ENCODE measurements at places on chromosomes 6 and 20.

GRCh38 chr6:38818691-38819090 is 103.6 kb downstream of the DNAH8 start:
- DNase-seq, result no peak

DNA sequence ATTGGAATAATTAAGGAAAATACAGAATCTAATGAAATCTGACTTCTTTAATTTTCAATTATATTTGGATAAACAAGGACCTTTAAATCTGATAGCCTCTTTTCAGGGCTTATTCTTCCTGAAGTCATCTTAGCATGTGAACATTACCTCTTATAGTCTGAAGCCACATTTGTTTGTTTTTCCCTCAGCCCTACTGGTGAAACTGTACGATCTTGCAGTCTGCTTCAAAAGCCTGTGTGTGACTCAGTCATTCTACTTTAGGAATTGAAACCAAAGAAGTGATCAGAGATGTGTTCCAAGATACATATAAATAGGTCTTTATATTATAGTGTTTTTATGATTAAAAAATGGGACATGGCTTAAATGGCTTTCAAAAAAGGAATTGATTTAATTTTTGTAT is 67.5 kb downstream of the MACROD2 start:
- DNase-seq, result no peak

GRCh38 chr20:48577557-48577956 is 250.2 kb downstream of the PREX1 start:
- no peak for DNase-seq

GRCh38 chr20:53920647-53921245 is 149.6 kb downstream of the BCAS1 start:
- DNase-seq, result no peak

GRCh38 chr6:112946051-112946450 is 598.9 kb downstream of the RFPL4B start:
- DNase-seq, result no peak

DNA sequence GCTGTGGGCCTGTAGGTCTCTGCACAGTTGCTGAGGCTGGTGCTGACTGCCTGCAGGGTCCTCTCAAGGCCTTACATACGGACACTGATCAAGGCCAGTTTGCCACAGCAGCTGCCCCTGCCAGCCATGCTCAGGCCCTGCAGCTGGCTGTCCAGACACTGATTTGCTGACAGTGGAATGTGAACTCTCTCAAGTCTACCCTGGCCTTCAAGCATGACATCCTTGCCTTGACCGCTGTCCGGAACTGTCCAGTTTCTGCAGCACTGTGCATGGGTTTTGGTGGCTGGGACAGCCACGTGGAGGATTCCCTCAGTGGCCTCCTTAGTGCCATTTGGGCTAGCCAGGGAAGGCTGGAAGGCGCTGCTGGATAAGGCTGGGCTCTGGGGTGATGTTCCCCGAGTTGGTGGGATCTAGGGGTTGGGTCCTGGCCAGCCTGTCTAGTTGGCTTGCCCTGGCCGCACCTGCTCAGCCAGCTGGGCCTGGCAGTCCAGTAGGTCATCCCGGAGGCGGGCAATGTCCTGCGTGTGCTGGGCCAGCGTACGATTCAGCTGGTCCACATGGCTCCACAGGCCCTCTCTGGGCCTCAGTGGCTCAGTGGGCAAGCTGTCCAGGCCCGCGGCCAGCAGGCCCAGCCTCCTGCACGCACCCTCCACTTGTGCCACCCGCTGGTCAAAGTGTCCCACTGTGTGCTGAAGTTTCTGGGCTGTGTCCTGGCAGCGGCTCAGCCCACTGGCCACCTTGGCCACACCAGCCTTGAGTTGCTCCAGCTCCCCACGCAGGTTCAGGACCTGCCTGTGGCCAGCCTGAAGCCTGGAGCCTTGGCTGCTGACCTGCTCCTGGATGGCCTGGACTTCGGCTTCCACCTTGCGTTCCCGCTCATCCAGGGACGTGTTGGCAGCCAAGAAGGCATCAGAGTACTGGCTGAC is 5.5 kb downstream of the EMILIN3 start:
- DNase-seq, result no peak

- no peak for DNase-seq
Measured at GRCh38 chr6:66153247-66153646, 446.2 kb upstream of the EYS start.

- no peak for DNase-seq
Measured at GRCh38 chr20:61219021-61219431, 33.0 kb upstream of the CDH4 start.

DNA sequence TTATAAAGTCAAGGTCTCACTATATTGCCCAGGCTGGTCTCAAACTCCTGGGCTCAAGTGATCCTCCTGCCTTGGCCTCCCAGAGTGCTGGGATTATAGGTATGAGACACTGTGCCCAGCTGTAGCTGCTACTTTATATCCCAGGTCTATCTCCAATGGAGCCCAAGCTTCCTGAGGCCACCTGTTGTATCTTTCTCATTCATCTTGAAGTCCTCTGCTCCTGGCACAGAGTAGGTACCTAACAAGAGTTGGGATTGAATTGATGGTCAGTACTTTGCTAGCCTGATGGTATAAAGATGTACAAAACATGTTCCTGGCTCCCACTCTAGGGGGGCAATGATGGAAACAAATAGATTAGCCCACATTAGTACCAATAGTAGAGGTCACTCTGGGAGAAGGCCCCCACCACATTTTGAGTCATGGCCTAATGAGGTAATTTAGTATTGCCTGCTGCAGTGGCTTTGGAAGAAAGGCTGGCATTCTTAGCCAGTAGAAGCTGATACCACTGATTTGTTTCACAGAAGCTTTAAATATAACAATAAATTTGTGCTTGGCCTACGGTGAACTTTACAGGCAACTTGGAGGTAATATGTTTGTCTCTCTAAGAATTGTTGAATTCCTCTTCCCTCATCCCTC is 5.4 kb downstream of the PTPN1 start:
- no peak for DNase-seq

- DNase-seq, result no peak
Measured at GRCh38 chr6:100338090-100338489, 126.6 kb downstream of the SIM1 start.

DNA sequence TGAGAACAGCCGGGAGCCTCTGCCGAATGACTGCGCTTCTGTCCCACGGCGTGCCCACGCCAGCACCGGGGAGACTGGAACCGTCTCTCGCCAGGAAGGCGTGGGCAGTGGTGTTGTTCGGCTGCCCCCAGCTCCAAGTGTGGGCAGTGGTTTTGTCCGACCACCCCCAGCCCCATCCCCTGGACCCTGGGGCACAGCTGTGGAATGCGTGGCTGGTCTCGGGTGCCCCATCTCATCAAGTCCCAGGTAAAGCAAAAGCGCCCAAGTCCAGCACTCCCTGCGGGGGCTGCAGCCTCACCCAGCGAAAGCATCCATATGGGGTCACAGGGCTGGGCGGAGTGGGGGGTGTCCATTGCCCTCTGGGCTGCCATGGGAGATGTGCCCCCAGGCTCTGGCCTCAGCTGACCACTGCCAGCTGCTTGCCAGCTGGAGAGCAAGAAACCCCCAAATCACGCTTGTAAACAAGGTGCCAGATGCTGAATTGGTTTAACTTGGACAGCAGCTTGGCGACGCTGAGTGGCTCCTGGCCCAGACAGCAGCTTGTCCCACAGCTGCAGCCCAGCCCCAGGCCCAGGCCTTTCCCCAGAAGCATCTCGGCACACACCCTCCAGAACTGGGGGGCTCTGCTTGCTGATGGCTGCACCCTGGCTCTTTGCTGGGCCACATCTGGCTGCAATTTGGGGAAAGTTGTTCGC is 4.5 kb downstream of the CABLES2 start:
- DNase-seq, result no peak

- DNase-seq, result no peak
Measured at GRCh38 chr6:14476793-14477531, 359.4 kb downstream of the CD83 start.

DNA sequence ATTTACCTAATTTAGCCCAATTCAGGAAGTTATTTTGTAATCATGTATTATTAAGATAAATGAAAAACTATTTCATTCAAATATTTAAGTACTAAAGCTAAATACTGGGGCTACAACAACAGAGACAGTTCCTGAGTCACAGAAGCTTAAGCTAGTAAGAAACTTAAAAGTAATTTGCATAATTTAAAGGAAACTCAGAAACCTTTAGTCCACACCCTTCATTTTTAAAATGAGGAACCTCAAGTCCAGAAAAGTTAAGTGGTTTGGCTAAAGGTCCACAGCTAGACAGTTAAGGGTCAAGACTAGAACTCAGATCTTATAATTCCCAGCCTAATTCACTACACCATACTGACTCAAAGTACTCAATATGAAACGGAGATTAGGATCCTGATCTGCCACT is 7.2 kb downstream of the LMBRD1 start:
- DNase-seq, result no peak

DNA sequence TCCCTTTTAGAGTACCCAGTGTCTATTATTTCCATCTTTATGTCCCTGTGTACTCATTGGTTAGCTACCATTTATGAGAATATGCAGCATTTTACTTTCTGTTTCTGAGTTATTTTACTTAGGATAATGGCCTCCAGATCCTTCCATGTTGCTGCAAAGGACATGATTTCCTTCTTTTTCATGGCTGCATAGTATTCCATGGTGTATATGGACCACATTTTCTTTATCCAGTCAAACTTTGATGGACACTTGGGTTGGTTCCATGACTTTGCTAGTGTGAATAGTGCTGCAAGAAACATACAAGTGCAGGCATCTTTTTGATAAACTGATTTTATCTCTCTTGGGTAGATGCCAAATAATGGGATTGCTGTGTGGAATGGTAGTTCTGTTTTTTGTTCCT is 55.4 kb downstream of the ZBTB2 start:
- DNase-seq, result no peak

- no peak for DNase-seq
Measured at GRCh38 chr6:75556240-75556639, 45.4 kb upstream of the SENP6 start.

DNA sequence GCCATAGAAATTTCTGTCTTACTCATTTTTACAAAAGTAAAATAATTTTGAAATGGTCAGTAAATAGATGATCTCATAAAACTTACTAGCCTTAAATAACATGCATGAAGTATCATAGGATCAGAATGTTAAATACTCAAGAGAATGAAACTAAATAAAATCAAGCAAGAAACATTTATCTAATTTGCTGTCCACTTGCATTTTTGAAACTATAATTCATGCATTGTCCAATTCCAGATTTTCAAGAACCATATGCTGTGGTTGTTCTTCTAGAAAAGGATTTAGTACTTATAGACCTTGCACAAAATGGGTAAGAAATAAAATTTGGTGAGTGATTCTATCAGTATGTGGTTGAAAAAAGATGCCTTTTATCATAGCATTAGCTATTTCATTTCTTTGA is 107.0 kb downstream of the STXBP5 start:
- DNase-seq, result no peak

DNA sequence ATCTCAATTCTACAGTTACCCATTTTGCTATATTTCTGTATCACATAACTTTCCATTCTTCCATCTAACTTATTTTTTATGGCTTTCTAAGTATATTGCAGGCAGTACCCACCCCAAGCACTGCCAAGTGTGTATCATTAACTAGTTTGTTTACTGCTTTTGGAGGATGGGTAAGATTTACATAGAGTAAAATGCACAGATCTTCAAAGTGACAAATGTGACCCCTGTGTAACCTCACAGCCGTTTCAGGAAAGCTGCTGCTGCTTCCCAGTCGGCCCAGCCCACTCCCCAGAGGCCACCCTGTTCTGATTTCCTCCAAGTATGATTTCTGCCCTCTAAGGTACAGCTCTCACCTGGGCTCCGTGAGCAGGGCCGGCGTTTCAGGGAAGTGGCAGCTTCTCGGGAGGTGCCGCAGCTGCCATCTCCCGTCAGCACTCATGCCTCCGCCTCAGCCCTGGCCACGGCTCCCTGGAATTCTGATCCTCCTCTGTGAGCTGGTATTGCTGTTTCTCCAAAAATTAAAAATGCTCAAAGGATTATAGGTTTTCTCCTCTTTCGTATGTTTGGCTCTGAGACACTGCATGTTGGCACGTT is 15.0 kb upstream of the MAP1LC3A start:
- no peak for DNase-seq

GRCh38 chr20:16599257-16599656 is 26.0 kb upstream of the KIF16B start:
- no peak for DNase-seq

GRCh38 chr6:168164462-168165061 is 85.5 kb upstream of the FRMD1 start:
- no peak for DNase-seq

DNA sequence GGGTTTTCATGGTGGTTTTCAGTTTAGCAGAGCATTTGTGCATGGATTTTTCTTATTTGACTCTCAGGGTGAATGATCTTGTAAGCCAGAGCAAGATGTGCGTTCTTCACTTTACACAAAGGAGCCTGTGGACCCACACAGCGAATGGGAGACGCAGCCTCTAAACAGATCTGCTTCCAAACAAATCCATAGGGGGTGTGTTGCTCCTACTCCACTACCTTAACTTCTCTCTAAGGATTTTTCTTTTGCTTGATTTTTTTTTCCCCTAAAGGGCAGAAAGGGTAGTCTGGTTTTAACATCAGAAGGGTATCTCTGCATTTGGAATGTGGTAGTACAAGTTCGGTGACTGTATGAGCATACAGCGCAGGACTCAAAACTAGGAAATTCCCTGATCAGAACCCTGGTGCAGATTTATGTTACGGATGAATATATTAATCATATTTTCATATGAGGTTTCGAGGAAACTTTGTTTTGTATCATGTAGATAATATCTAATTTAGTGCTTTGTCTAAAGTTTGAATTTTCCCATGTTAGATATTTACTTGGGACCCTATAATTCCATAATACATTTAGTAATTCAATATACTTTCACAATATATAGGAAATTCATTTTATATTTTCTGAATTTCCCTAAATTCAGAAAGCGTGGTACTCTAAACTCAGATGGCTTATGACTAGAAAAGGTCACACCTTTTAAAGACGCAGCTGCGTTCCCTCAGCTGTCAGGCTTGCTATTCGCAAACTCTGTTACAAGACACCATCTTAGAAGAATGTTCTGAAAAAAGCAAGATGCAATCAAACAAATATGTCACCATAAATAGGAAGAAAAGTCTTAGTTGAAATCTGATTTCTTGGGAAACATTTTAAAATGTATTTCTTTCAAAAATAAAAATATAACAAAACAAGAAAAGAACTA is 196.9 kb downstream of the TMEM242 start:
- no peak for DNase-seq

- no peak for DNase-seq
Measured at GRCh38 chr20:8646033-8646441, 422.9 kb upstream of the PLCB4 start.

GRCh38 chr20:48787861-48788375 is 39.9 kb downstream of the PREX1 start:
- DNase-seq, result no peak

DNA sequence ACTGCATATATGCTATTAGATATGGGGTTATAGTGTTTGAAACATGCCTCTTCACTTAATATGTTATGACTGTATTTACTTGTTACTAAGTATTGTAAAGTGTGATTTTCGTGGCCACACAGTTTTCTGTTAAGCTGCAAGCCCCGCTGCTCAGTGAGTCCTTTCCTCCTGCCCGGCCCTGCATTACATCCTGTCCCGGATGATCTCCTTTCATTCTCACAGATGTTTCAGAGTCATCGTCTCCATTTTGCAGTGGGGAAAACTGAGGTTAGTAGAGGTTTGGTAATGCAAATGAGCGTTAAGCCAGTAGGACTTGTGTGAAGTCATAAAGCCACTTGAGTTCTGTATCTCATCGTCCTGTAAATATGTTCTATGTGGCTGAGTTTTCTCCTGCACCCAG is 155.5 kb downstream of the CFAP61 start:
- DNase-seq, result no peak
